T-helper 22 cell (primary cell): ENCODE measurements at places on chromosomes 5 and 9.

DNA sequence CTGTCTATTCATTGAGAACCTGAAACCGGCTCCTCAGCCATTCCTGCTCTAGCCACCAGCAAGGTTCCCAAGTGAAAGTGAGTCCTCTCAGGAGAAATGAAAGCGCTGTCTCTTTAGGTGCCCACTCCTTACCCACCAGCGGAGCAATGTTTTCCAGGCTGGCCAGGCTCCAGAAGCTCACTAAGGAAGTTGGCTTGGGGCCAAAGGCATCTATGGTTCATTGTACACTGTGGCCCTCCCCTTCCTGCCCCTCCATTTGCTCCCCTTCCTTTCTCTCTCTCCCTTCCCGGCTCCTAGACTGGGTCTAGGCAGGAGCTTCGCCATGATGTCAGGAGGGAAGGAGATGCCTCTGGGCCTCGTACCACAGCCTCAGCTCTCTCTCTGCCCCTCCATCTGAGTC, 1.1 kb upstream of the GABRP start:
- no peak for DNase-seq

DNA sequence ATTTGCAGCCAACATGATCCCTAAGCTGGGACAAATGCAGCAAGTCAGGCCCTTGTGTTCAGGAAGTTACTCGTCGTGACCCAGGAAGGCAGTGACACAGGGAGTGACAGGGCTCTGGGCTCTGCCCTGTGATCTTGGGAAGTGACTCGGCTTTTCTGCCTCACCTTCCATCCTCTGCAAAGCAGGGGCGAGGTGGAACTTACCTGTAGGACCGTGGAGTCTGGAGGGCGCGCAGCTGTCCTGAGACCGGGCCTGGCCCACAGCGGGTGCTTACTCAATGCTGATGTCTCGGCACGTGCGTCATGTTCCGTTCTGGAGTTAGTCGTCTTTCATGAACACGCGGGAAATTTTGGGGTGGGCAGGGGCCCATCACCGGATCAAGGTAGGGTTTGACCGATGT, 22.8 kb upstream of the LPCAT1 start:
- DNase-seq, result no peak

DNA sequence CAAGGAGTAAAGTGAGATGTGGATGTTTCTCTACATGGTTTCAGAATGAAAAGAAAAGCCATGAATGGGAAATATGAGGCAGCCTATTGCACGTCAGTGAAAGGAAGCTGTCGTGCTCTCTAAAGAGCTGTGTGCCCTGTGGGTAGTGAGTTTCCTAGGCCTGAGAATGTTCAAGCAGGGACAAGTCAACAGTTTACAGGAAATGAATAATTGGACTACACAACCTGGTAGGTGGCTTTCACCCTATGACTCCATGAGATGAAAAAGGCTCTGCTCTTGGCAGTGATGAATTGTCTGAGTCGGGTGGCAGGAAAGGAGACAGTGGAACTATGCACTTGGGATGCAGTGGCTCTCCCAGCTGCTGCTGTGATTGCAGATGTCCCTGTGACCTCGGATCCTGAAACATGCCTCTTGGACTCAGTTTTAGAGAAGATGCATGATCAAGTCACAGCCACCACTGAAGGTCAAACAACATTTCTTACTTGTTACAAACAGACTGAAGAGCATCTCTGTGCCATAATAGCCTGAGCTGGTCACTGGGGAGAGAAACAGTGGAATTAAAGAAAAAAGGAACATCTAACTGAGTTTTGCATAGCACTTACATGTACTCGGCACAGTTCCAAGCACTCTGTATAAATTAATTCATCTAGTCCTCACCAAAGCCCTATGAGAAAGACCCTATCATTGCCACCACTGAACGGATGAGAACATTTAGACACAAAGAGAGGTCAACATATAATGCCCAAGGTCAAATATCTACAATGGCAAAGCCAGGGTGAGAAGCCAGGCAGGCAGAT, 293.7 kb downstream of the SPOCK1 start:
- no peak for DNase-seq

DNA sequence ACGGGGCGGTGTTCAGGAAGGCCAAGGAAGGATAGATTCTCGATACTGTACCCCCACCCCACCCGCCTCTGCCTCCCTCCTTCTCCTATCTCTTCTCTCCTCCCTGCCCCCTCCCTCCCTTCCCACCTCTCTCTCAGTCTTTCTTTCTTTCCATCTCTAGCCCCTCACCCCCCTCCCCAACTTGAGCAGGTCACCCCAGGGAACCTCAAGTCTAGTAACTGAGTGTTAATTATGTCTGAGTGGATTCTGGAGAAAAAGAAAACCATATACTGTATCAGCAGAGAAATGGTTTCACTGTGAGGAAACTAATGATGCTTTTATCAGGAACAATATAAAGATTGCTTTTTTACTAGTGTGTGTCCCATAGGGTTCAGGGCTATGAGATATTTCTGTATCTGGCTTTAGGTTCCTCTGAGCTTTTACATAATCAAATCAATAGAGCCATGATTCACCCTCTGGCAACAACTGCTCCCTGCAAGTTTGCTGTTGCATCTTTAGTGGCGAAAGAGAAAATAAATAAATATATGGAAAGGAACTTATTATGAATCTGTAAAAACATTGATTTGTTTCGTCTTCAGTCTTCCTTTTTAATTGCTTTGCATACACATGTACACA, 639.7 kb downstream of the CCDC171 start:
- no peak for DNase-seq

GRCh38 chr5:109863752-109864151, 174.0 kb downstream of the MAN2A1 start:
- no peak for DNase-seq

- no peak for DNase-seq
Observed at GRCh38 chr5:55720188-55720703, 8.1 kb upstream of the SLC38A9 start.

DNA sequence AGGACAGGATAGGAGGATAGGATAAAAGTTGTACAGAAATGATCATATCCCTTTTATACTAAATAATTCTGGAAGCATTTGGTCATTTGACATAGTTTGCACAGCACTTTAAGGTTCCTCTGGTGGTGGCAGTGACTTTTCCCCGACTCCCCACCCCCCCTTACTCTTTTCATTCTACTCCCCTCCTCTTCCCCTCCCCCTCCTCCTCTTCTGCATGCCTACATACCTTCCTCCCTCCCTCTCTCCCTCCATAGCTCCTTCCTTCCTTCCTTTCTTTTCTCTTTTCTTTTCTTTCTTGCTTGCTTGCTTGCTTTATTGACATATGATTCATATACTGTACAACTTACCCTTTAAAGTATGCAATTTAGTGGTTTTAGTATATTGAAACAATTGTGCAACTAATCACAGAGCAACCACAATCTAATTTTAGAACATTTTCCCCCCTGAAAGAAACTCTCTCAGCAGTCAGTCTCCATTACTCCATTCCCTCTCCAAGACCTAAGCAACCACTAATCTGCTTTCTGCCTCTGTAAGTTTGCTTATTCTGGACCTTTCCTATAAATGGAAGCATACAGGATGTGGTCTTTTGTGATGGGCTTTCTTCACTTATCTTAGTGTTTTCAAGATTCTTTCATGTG, 159.0 kb downstream of the HACD4 start:
- no peak for DNase-seq
